Astrocyte of the spinal cord (primary cell): ENCODE measurements at places on chromosomes 6 and 20.
A peak's percentile ranks its signal among the peaks of the same experiment; 100 is the strongest.

GRCh38 chr6:42390228-42390934 lies 61.3 kb downstream of the TRERF1 start:
- DNase-seq = no peak

GRCh38 chr6:110557199-110557598 lies 80.8 kb upstream of the SLC22A16 start:
- no peak for DNase-seq

DNA sequence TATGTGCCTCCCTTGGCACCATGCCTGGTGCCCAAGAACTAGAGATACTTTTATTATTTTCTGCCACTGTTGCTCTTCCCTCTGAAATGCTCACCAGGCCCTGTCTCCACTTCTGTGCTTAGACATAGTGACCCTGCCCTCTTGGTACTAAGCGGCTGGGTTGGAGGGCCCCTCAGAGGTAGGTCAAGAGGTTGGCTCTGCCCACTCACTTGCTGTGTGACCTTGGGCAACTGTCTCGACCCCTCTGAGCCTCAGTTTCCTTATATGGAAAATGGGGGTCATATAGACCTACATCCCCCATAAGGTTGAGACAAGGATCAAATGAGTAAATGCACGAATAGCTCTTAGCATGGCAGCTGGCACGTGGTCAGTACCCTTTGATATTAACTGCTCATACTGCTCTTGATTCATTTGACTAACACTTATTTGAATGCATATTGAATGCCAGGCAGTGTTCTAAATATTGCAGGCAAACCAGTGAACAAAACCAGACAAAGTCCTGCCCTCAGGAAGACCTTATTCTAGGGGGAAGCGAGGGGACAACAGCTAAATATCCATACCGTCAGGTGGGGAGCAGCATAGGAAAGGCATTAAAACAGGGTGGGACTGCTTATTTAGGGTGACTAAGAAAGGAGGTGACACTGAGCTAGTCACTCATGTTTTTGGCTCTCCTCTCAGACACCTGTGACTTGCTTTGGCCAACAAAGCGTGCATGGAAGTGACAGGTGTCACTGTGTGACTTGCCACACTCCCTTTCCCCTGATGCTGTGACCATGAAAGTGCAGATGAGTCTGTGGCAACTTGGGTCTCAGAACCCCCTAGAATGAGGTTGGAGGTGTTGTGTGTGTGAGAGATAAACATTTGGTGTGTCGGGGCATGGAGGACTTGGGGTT lies 14.3 kb upstream of the SPO11 start:
- DNase-seq = no peak

- DNase-seq = peak; percentile 49
Observed at GRCh38 chr20:35561268-35561667, 19.4 kb downstream of the ERGIC3 start.

DNA sequence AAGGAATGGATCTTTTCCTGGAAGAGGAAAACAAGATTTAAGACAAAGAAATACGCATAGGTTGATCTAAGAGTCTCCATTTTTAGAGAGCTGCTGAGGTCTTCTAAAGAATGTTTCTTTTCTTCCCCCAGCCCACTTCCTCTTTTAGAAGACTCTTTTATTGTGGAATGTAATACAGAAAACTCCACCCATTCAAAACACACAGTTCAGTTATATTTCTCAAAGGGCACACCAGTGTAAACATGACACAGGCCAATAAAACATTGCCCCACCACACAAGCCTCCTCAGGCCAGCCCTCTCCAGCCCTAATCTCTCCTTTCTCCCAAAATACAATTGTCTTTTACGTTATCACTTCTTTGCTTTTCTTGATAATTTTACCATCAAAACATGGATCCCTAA lies 42.8 kb downstream of the SLC35B3 start:
- no peak for DNase-seq

DNA sequence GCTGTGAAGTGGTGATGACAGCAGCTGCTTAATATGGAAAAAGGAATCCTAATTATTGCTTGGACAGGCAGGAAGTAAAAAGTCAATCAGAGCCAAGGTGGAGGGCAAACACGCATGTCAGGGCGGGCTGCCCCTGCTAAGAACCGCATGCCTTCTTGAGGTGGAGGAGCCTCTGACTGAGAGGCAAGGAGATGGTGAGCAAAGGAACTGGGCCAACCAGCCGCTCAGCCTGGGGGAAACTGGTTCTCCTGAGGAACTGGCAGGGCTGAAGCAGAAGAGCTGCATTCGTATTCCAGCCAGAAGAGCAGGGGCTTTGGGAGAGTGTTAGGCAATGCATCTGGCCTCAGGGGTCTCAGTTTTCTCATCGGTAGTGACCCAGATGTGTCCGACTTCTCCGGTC lies 13.1 kb upstream of the MLN start:
- DNase-seq = no peak

- peak; percentile 45 for DNase-seq
Observed at GRCh38 chr6:135909737-135910387, 58.4 kb downstream of the PDE7B start.

DNA sequence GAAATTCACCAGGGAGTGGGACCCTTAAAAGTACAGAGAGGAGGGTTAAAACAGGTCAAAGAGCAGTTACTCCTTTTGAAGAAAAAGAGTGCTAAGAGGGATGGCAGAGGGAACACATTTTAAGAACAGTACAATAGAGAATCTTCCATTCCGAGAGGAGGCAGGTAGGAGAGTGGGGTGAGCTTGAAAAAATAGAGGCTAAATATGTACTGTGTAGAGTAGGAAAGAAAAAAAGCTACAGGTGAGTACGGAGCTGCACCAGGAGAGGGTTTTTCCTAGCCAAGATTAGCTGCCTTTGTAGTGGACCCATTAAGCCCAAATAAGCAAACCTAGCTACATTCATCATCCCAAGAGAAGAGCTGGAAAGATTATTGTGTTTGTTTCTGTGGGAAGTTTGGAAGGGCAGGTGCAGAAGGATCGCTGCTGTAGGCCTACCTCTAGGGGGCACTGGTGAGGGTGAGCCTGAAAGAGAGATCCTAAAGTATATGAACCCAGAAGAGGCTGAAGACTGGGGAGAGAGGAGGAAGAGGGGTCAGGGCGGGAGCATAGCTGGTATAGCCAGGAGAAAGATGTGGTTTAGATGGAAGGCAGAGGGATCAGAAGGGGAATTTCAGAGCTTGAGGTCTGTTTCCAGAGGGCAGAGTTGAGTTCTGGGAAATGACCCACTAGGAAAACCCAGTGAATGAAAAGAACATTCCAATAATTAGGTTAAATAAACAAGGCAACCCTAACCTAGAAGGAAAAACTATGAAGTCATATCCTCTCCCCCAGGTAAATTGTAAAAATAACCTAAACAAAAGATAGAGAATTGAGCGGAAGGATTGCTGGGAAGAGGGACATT lies 50.2 kb upstream of the HINT3 start:
- DNase-seq = no peak

- peak; percentile 89 for DNase-seq
Observed at GRCh38 chr20:47792021-47792618, 6.8 kb upstream of the SULF2 start.

DNA sequence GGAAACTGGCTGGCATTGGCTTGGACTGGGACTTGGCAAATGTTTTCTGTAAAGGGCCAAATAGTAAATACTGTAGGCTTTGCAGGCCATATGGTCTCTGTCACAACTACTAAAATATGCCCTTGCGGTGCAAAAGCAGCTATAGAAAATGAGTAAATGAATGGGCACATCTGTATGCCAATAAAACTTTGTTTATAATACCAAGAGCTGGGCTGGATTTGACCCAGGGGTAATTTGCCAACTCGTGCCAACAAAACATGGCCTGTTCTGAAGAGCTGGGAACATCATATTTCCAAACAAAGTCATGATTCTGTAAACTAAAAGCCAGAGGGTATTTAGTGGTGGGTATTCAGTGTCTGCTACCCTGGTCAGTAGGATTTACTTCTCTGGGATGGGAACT lies 320.1 kb upstream of the SOX4 start:
- no peak for DNase-seq

- DNase-seq = no peak
Observed at GRCh38 chr6:146194434-146194833, 165.6 kb downstream of the GRM1 start.
